ENCODE measurements at places on chromosomes 12 and 14.

GRCh38 chr14:75232597-75232996 lies 46.0 kb upstream of the FOS start:
- no peak for DNase-seq

GRCh38 chr14:87935081-87935828 lies 57.7 kb downstream of the GALC start:
- no peak for DNase-seq

DNA sequence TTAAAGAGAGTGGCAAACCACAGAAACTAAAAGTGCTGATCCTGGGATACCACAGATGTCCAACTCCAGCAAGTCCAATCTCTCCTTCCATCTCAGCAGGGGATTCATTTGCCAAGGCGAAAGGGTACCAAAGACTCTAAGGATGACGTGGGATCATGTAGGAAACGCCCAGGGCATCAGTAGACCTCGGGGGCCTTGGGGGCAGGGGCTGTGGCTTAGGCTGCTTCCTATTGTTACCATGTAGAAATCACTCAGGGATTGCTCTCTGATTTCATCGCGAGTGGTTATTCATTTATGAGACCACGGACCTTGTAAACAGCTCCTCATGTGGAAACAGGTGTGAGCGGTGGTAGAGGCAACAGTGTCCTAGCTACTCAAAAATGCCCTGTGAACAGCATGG lies 149.3 kb upstream of the FKBP4 start:
- no peak for DNase-seq

DNA sequence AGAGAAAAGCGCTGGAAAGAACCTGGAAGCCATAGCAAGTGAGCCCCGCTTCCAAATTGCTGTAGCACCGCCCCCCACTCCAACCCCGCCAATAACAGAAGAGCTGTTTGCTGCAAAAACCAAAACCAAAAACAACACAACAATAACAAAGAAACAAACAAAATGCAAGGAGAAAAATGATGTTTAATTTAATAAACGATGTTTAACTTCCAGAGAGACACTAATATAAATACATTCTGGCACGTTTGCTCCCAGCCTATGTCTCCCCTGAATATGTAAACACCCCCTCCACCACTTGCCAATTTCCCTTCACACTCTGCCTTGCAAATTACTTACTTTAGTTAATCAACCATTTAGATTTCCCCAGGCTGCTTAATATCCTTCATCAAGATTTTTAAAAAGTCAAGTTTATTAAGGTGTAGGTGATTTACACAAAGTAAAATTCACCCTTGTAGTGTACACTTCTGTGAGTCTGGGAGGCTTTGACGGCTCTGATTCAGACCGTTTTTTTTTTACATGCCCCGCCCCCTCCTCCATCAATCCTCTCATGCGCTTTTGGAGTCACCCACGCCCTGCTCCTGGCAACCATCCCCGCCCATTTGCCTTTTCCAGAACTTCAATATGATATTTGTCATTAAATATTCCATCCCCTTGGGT lies 482 bp upstream of the IFI27L2 start:
- no peak for DNase-seq

GRCh38 chr12:105814283-105814682 lies 324.5 kb downstream of the NUAK1 start:
- DNase-seq, result no peak

GRCh38 chr12:92271341-92271740 lies 125.7 kb upstream of the BTG1 start:
- no peak for DNase-seq

- no peak for DNase-seq
Measured at GRCh38 chr12:128662101-128662500, 161.7 kb downstream of the SLC15A4 start.

DNA sequence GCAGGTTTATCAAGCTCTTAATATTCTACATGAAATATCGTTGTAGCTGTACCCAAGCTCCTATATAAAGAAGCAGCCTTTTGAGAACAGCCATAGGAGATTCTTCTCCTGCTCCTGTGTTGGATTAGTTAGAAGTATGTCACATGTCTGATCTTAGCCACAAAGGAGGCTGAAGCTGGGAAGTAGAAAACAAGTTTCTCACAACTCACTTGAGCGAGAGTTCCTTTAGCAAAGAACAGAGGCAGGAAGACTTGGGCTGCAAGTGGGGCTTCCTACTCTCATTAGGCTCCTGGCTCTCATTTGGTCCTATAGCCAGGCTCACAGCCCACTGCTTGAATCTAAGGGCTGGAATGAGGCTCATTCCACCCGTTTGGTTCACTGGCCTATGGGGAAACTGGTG lies 281.9 kb downstream of the BTG1 start:
- DNase-seq, result no peak

DNA sequence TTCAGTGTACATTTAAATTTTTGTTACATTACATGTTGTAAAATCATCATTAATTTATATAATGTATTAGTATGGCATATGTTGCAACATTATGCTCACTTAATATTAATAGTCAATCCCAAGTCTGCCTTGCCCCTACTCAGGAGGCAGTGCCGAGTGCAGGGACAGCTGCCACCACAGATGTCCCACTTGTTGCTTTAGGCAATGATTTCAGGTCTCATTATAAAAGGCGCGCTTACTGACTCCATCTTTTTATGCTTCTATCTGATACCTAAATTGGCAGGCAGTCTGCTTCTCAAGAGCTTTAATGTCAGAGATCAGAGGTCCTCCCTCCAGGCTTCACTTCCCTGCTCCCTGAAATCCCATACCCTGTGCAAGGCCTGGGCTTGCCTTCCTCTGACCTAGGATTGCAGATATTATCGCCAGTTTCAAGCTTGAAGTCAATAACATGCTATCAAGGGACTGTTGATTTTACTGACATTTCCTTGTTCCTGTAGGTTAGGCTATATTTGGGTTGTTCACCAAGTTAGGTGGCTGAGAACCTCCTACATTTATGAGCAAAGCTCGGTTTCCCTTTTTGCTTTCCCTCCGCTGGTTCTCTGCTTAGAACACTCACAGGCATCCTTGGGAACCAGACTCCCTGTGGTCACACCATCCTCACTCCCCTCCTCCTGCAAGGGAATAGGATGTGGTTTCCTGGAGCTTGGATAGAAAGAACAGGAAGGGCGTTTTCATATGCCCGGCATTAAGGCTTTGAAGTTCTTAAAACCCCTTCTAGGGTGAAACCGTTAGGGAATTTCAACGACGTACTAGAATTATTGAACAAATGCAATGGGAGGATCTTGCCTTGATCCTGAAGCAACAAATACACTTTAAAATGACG lies 208.4 kb upstream of the FKBP4 start:
- no peak for DNase-seq

GRCh38 chr14:67567654-67568053 lies 32.4 kb downstream of the PIGH start:
- no peak for DNase-seq

DNA sequence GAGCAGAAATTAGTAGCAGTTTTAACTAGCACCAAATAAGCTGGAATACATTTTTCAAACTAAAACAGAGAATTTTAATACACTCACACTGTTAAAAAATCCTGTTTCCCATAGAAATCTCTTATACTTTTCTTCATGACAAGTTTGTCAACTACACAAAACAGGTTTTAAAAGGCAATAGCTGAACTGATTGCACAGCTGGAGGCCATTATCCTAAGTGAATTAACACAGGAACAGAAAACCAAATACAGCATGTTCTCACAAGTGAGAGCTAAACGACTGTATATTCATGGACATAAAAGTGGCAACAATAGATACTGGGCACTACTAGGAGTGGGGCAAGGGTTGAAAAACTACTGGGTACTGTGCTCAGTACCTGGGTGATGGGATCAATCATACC lies 11.6 kb upstream of the HAL start:
- no peak for DNase-seq

Data from left lung (tissue), 14 donors.